BE2C (cell line): ENCODE measurements at places on chromosomes 13 and 19.

GRCh38 chr19:12043752-12044422, 8.4 kb upstream of the ZNF433 start:
- no peak for DNase-seq

- no peak for DNase-seq
Observed at GRCh38 chr13:96696389-96696900, 297.8 kb downstream of the OXGR1 start.

- no peak for DNase-seq
Observed at GRCh38 chr19:46783670-46784069, 4.7 kb downstream of the SLC1A5 start.

- DNase-seq: no peak
Observed at GRCh38 chr19:54482889-54483288, 9.8 kb upstream of the CDC42EP5 start.

GRCh38 chr13:109381546-109382180, 404.7 kb downstream of the IRS2 start:
- DNase-seq: no peak

DNA sequence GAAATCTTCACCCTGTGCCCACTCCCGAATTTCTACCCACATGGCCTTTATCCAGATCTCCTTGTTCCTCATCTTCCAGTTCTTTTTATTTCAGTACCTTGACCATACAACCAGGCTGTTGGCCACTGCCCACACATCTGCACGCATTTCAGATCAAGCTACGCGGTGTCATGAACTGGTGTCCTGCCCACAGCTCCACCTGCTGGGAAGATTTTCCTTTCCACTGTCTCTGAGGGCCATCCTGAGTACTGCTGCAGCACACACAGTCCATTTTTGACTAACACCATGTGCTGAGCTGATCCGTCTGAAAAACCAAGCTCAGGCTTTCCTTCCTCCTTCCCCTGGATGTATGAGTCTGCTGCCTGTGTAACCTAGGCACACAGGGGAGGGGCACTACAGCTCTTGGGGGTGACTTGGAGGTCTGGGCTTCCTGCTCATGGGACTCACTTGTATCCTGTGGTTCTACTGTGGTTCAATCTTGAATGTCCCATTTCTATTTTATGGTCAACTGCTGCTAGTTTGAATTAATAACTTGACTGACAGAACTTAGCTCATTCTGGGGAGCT, 71.9 kb downstream of the WASF3 start:
- DNase-seq: peak; percentile 21

GRCh38 chr13:38635030-38635429, 51.8 kb upstream of the FREM2 start:
- DNase-seq: no peak

DNA sequence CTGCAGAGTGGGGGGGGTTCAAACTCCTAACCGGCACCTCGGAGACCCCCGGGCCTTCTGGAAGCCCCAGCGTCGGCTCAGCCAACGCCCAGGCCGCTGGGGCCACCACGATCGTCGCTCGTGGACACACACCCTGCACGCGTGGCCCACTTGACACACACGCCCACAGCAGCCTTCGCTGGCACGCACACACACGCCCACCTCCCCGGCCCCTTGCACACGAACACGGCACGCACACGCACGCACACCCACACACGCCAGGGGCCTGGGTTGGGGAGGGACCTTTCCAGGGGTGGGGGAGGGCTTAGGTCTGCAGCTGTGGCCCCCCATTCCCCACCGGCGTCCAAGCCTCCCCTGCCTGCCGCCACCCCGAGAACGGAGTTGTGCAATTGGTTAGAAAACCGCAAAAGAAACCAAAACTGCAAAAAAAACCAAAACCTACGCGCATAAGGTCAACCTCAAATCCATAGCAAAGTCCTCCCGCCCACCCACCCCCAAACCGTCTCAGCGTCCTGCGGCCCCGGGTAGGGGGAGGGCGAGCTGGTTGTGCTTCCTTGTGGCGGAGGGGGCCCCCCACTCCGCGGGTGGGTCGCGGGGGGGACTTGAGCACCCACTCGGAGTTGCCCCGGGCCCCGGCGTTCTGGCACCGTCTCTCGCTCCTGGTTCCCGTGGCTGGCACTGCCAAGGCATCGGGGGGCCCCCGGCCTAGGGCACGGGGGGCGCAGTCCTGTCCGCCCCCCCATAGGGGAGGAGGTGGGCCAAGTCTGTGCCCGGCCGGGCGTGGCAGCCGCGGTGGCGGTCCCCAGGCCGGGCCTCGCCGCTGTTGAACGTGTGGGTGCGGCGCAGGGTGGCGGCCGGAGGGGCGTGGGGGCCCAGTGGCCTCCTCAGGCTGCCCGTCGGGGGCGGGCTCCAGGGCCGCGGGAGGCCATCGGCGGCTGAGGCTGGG, 3.3 kb upstream of the LRG1 start:
- DNase-seq: no peak

DNA sequence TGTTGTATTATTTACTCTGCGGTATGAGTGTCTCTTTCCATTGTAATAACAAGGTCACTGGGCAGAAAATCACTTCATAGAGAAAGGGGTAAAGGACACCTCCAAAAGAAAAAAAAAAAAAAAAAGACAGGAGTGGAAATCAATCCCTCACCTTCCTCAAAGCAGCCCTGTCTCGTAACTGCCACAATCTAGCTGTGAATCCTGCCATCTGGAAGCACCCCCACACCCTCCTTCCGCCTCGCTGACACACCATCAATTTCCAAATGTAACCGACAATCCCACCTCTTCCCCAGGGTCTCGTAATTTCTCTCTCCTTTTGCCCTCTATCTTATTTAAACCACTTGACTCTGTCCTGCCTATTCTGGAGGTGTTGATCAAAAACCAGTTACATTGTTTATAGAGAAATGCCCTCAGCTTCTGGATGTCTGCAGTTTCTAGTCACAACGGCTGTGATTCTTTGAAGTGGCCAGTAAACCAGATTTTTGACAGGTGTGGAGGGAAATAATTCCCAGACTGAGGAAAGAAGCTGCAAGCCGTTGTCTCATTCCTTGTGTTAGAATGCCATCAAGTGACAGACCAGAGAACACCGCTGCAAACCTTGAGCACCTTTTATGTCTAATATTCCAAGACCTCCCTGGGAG, 9.1 kb upstream of the POP4 start:
- DNase-seq: no peak

DNA sequence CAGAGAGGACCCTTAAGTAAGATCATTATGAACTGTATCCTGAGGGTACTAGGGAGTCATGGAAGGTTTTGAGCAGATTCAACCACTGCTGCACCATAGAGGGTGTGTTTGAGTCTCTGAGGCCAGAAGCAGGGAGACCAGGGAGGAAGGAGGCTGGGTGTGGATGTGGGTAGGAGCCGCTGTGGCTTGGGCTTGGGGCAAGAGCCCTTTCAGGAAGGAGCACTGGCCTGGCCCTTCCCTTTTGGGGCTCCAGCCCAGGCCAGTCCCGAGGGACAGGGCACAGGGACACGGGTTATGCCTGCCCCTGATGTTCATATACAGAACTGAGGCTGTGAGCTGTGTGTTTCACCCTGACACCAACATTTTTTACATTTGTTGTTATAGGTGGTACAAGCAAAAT, 7.2 kb downstream of the CIC start:
- DNase-seq: no peak

DNA sequence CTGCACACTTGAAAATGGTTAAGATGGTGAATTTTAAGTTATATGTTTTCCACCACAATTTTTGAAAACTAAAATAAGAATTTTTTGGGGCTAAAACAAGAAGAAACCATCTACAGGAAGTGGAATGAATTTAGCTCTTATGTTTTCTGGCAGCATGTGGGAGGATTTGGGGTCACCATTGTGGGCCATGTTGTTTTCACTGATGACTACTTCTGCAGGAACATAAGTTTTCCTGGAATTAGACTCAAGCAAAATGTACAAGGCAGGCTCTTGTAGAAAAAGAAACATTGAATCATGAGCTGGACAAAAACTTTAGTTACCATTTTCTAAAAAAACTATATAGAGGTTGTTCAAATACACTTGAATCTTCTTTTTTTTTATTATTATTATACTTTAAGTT, 125.3 kb upstream of the C1QTNF9B start:
- no peak for DNase-seq

- no peak for DNase-seq
Observed at GRCh38 chr19:15093001-15093400, 11.0 kb downstream of the OR1I1 start.

- DNase-seq: peak; percentile 43
Observed at GRCh38 chr13:89951341-89951740, 1396.1 kb upstream of the MIR17HG start.

DNA sequence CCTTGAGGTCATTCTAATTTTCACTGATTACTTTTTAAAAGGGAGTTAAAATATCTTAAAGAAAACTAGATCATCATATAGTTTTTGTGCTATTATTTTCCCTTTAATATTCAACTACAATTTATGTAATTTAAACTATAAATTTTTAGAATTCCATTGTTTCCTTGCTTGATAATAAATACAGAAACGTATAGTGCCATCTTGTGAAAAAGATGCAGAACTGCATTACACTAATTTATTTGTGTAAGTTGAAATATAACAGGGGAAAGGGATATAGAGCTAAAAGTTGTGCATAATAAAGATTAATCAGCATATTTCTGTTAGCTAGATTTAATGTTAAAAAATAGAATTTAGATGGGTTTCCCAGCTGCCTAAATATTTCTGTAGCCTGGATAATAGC, 61.5 kb upstream of the TDRD3 start:
- no peak for DNase-seq

DNA sequence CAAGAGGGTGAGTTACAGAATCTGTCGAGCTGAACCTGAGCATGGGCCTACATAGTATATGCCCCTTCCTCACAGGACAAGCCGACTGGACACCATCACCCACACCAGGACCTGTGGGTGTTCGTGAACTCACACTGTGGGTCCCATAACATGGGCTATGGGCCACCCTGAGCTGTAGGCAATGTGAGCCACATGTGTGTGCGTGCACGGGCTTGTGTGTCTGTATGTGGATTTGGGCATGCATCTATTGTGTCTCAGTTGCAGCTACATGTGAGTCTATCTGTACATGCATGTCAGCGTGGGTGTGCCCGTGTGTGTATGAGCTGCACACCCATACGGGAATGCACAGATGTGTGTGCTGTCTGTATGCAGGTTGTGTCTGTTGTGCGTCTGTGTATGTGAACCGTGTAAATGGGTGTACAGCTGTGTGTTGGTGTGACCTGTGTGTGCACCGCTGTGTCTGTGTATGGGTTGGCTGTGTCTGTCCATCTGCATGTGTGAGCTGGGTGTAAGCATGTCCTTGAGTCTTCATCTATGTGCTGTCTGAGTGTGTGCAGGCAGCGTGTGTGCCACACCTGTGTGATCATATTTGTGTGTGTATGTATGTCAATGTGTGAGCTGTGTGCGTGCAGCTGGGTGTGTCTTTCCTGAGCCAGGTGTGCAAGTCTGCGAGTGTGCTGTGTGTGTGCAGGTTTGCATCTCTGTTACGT, 1.7 kb downstream of the NOTCH3 start:
- no peak for DNase-seq

DNA sequence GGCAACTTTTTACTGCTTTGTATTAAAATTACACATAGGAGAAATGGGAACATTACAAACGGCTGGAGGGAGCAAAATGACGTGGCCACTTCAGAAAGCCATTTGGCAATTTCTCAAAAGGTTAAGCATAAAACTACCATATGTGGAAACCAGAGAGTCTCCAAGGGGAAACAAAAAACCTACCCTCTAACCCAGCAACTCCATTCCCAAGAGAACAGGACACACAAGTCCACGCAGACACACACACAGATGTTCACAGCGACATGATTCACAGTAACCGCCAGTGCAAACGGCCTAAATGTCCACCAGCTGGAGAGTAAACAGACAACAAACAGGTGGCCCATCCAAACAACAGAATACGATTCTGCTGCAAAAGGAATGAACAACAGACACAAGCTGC, 37.2 kb downstream of the STK24 start:
- no peak for DNase-seq

DNA sequence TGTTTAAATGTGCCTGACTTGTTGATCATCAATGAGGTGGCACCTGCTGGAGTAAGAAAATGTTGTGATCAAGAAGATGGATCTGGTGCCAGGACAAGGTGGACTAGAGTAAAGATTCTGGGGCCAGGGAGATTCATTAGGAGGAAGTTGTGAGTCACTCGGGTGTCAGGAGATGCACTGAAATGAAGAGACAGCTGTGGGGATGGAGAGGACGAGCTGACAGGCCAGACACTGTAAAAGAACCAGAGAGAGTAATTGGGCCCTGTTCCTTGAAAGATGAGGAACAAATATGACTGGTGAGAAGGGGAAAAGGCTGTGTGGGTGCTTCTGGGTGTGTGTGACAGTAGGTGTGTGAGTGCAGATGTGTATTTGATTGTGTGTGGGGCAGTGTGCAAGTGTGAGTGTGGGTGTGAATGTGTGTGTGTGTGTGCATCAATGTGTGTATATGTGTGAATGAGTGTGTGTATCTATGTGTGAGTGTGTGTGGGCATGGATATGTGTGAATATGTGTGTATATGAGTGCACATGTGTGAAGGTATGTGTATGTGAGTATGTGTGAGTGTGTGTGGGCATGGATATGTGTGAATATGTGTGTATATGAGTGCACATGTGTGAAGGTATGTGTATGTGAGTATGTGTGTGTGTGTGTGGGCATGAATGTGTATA, 260.5 kb downstream of the RFC3 start:
- no peak for DNase-seq

DNA sequence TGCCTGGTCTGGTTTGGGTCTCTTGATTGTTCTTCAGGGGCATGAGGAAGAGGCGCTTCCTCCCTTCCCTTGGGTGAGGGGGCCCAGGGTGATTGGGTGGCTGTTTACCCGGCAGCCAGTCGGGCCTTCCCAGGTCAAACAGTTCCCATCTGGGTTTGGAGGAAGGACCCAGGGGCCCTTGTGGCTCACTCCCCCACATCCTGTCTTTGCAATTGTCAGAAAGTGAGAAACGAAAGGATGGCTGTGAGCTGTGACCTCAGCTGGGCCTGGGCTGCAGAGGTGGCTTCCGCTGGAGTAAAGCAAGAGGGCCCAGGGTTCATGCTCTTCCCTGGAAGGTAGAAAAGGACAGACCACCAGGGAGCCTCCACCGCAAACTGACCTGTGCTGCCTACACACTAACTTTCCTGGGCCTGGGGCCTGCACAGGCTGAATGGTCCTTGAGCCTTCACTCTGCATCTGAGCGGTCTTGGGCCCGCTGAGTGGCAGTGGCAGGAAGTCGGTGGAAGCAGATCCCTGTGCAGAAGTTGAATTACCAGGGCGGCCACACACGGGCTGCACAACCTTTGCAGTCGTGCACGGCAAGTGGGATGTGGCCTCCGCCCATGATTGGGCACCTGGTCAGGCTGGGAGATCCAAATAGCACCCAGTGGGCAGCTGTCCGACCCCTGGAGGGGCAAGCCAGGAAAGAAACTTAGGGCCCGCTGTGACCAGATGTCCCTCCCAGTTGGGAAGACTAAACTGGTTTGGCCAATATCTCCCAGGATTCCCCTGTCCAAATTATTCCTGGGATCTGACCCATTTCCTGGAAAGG, 5.3 kb upstream of the CD79A start:
- no peak for DNase-seq
